ENCODE measurements at places on chromosomes 2 and 18.

DNA sequence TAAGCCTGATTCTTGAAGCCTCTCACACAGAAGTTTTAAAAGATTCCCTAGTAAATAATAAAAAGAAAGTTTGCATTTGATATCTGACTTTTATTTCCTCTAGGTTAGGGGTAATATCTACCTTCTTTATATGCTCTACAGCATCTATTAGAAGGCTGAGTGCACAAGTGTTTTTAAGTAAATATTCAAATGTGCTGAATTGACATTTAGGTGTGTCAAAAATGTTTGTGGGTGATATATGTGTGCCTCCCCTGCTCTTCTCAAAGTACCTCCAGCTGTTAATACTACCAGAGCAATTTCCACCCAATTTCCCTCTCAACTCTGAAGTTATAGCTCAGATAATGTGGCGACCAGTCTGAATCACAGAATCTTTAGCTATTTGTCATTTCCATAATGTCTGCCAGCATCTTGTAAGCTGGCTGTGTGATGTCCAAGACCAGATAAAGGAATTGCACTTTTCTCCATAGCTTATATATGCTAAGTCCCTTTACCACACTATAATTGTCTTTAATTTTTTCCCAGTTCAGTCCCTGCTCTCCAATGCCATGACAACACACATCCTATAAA is 24.4 kb upstream of the ERMN start:
- no peak for DNase-seq

DNA sequence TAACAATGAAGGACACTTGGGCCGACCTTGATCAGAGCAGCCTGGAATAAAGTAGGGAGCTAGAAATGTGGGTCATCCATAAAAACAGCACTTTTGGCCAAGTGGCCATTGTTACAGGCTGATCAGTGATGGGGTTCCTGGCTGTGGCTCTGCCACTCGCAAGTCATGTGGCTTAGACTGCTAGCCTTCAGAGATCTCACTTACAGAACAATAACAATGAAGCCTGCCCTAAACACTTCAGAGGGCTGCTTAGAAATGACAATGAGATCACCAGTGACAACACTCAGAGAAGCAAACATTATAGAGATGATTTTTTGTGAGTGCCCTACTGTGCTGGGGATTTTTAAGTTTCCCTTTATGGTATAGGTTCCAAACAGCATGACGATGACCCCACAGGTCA is 107.9 kb upstream of the LMAN1 start:
- no peak for DNase-seq

- DNase-seq, result no peak
Measured at GRCh38 chr2:101793277-101793969, 95.9 kb downstream of the MAP4K4 start.

- DNase-seq, result no peak
Measured at GRCh38 chr2:207014424-207014823, 75.1 kb downstream of the CPO start.

GRCh38 chr18:12577848-12578247 is 80.1 kb downstream of the SPIRE1 start:
- no peak for DNase-seq

GRCh38 chr2:161119483-161119882 is 40.7 kb upstream of the TANK start:
- no peak for DNase-seq

- no peak for DNase-seq
Measured at GRCh38 chr18:12287684-12288402, 20.2 kb upstream of the TUBB6 start.

GRCh38 chr2:69989009-69989408 is 27.6 kb upstream of the ASPRV1 start:
- DNase-seq, result no peak

DNA sequence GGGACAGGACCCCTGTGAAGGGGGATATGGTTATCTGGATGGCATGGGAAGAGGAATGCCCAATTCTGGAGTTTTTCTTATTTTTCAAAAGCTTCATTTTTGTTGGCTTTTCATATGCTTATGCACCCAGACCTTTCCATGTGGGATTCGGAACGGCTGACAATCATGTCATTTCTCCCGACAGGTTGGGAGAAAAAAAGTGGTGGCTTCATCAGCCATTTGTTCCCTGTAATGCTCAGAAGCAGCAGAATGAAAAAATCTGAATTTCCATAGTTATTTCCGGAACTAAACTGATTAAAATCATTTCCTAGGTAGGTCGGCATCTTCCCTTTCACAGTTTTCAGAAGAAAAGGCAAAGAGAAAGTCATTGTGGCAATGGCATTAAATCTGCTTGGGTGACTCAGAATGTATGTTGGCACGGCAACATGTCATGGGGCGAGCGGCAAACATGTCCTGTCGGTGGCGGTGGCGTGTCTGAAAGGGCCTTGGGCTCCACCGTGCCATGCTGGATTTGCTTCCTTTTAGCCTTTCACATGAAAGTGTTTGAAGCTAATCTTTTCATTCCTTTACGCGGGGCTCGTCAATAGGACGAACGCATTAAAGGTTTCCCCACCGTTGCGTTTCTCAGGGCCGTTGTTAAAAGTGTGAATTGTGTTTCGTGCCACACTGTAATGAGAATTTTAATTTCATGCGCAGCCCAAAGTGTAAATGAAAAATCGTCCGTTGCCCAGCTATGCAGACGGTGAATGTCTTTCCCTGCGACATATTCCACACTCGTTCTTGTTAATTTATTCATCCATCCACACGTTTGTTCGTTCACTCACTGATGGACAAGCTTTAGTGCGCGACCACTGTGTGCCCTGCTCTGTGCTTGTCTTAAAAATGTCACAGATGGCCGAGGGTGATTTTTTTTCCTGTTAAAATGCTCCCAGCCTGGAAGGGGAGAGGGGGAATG is 18.5 kb downstream of the ACKR3 start:
- DNase-seq, result no peak

Measured in activated effector memory CD4-positive, alpha-beta T cell treated with Interleukin-2 at 50 U/mL for 16 hours (primary cell).